ENCODE measurements at places on chromosomes 3 and 15.

- peak; percentile 8 for DNase-seq
These were observed 9.3 kb upstream of the TM4SF18 start for GRCh38 chr3:149342413-149343380.

- no peak for DNase-seq
These were observed 90.6 kb upstream of the MYZAP start for GRCh38 chr15:57500979-57501576.

DNA sequence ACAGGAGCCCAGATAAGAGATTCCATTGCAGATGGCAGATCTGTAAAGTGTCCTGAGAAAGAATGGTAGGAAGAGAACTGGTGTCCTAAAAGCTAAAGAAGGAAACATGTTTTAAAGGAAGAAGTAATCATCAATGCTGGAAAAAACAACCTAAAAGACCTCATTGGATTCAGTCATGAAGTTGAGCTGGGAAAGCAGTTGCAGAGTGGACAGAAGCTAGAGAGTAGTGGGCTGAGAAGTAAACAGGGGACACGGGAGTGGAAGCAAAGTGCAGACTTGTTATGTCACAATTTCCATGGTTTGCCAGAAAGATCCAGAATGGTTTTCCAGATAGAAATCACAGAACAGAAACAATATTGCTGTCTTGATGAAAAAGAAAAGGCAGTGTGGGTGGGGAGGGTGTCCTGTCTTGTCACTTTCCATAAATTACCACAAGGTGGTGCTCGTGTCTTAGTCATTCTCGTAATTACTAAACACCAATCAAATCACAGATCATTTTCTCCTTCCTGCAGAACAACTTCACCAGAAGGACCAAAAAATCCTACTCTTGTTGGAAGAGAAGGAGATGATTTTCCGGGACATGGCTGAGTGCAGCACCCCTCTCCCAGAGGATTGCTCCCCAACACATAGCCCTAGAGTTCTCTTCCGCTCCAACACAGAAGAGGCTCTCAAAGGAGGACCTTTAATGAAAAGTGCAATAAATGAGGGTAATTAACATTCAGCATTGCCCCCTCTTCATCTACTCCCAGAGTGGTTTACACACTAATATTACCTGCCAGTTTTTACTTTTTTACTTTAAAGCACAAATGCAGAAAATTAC lies 64.5 kb downstream of the KLHL25 start:
- peak; percentile 35 for DNase-seq

- no peak for DNase-seq
These were observed 155.5 kb upstream of the TMC3 start for GRCh38 chr15:81529481-81529880.

GRCh38 chr3:125147491-125147820 lies 65.1 kb downstream of the SLC12A8 start:
- no peak for DNase-seq

All from NCI-H146 (cell line).